GM10248 (cell line): ENCODE measurements at places on chromosomes 12 and 14.
A peak's percentile ranks its signal among the peaks of the same experiment; 100 is the strongest.

DNA sequence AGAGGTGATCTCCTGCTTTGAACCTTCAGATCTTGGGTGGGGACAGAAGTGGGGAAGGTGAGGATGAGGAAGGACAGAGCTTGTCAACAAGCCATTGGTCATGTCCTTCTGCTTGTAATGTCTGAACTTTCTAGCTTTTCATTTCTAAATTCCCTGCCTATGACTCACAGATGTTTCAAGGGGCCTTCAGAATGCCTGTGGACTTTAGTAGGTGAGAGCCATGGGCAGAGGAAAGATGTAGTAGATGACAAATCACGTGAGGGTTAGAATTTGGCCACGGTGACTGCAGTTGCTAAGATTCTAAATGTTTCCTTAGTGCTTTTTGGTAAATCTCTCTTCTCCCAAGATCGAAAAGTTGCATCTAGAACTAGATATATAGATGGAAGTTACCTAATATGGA is 18.7 kb upstream of the CREBL2 start:
- no peak for DNase-seq

DNA sequence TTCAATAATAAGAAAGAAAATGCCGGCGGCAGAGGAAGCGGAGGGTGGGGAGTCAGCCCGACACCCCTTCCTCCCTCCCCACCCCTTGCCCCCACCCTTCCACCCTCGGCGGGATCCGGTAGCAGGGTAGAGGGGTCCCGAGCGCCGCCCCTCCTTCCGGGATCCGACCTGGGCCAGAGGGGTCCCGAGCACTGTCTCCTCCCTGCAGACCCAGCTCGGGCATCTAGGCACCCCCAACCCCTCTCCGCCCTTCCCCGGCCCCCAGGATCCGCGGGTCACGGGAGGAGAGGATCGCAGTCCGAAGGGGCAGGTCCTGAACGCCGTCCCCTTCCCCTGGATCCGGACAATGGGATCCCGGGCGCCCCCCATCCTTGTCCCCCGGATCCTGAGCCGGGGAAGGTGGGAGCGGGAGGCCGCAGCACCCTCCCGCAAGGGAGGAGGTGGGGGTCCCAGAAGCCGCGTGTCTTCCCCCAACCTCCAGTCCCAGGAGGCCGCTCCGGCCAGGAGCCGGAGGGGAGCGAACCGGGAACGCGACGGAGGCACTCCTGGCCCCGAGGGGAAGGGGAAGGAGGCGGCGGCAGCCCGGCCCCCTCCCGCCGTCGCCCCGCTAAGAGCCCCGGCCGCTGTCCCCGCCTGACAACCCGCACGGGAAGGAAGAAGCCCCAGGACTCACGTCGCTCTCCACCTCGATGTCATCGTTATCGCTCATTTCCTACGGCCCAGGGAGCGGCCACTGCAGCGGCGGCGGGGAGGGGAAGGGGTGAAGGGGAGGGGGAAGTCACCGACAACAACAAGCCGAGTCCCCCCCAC is 481 bp downstream of the MAX start:
- no peak for DNase-seq

DNA sequence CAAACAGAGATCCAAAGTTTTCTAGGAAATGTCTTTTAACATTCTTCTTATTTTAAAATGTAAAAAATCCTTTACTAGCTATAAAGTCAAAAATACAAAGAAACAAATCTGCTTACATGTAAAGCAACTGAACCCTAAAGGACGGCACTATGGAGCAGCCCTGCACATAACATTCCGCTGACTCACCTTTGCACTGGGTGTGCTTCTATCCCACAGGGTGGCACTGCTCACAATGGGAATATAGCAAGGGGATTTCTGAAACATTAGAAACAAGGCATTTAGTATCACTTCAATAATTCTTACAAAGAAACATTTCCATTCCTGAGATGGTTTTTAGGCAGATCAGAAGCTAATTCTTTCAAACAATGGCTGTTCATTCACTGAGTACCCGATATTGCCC is 94.3 kb downstream of the C12orf42 start:
- DNase-seq, result no peak

GRCh38 chr12:127745469-127746212 is 521.3 kb upstream of the TMEM132C start:
- no peak for DNase-seq

- no peak for DNase-seq
Observed at GRCh38 chr12:58529897-58530741, 390.2 kb downstream of the LRIG3 start.

GRCh38 chr14:103501921-103502669 is 20.5 kb downstream of the CKB start:
- DNase-seq, result no peak

DNA sequence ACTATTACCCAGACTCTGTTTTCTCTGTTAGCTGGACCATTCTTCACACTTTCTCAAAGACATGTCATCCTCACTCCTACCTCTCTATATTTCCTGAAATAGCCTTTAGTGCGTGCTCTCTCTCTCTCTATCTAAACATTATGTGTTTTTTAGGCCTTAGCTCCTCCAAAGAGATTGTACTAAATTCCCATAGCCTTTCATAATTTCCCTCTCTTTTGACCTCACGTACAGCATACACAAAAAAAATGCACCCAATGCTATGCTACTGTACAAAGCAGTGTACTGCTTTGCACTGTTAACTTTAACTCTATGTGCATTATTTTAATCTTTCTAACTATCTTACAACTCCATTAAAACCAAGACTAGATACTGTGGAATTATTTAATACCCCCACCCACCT is 288.4 kb downstream of the DAD1 start:
- DNase-seq, result no peak

- no peak for DNase-seq
Observed at GRCh38 chr14:63273129-63273528, 45.6 kb downstream of the GPHB5 start.

- no peak for DNase-seq
Observed at GRCh38 chr14:54893151-54893760, 9.4 kb downstream of the GCH1 start.

DNA sequence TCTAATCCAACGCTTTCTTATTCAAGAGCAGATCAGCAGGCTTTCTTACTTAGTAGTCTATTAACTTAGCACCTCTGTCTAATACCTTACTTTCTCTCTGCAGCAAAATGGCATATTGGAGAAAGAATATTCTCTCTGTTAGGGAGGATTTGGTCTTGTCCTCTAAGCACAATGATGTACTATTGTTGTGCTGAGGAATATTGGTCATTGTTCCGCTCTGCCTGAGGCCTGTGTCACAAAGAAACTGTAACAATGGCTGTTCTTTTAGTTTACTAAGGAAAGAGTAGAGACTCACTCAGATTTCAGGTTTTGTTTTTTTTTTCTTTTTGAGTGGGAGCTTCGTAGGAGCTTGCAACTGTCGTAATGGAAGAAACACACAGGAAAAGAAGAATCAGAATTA is 1358.8 kb downstream of the LRFN5 start:
- DNase-seq, result no peak

DNA sequence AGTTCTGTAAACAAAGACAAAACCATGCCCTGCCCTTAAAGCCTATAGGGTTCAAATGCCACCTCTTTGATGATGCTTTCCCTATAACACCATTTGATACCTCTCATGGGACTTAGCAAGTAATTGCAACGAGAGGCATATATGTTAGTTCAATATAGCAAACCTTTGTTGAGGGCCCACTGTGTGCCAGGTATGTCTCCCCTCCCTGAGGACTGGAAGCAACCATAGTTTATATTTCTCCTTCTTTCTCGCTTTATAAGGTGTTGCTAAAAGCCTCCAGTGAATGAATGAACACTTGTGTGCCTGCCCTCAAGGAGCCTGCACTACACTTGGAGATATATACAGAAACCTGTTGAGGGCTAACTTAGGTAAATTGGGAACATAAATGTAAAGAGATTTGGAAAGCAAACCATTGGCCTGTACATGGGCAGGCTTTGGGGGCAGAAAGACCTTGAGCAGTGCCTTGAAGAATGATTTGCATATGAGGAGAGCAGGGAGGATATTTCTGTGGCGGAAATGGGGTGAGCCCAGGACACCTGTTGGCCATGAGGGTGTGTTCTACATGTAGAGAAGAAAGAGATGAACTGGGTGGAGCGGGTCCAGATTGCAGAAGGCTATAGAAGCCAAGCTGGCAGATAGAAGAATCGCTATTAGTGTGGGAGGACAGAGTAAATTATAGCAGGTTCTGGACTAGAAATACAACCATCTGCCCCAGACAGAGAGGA is 1.8 kb upstream of the CKAP4 start:
- DNase-seq, result peak; percentile 62

DNA sequence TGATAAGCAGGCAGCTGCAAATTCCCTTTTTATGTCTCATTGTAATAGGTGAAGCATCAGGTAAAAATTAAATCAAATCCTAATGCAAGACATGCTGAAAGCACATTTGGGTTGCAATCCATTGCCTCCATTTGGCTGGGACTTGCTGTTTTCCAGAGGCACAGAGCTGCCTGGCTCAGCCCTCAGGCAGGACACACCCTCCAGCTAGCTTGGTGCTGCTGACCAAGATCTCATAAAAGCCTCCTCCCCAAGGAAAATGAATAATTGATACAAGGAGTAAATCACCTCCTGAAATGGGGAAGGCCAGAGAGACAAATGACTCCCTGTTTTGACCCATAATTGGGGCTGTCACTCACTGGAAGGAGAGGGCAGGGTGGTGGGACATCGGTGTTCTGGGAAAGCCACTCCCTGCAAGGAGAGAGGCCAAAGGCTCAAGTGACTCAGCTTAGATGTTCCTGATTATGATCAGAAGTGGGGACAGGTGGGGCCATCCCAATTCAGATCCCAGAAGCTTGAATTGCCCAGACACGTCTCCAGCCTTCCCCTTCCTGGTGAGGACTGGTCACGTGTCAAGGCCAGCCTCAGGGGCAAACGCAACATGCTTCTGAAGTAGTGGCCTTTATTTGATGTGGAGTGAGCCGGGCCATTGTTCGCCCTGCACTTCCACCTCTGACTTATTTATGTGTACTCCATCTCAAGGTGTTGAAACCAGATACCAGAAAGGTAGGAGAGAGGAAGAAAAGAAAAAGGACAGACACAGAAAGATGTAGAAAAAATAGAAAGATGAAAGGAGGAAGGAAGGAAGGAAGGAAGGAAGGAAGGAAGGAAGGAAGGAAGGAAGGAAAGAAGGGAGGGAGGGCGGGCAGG is 773.7 kb downstream of the BCL11B start:
- no peak for DNase-seq

DNA sequence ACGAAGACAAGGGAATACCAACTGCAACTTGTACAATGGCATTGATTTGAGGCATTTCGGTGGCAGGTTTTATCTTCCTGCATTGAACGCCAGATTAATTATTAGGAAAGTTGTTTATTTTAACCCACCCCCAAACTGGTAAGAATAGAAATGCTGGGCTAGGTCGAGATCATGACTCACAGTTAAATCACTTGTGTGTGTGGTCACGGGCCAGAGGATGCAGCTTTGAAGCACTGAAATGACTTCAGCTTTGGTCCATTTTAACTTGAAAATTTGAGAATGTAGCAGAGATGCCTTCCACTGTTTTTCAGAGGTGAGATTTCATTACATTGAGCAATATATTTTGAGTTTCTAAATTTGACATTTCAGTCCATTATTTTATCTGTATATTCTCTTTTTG is 23.6 kb upstream of the KCNH3 start:
- no peak for DNase-seq

GRCh38 chr14:68788996-68789820 is 3.7 kb downstream of the ZFP36L1 start:
- peak; percentile 75 for DNase-seq

DNA sequence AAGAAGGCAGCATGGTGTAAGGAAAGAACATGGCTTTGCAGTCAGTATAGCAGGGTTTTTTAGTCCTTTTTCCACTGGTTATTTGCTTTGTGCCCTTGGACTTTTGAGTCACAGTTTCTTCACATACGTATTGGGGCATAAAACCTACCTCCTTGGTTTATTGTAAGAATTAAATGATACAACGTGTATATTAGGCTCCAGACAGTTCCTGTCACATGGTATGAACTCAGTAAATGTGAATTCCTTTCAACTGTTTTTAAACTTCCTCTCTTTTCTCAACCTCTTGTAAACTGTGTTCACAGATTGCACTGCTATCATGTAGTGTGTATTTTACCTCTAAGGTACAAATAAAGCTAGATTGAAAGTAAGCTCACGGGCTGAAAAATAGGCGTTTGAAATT is 29.5 kb downstream of the MSRB3 start:
- DNase-seq, result no peak

GRCh38 chr14:106843951-106844483 is 1317.6 kb downstream of the TMEM121 start:
- DNase-seq, result peak; percentile 36

- no peak for DNase-seq
Observed at GRCh38 chr14:68027276-68027675, 207.7 kb downstream of the RAD51B start.

DNA sequence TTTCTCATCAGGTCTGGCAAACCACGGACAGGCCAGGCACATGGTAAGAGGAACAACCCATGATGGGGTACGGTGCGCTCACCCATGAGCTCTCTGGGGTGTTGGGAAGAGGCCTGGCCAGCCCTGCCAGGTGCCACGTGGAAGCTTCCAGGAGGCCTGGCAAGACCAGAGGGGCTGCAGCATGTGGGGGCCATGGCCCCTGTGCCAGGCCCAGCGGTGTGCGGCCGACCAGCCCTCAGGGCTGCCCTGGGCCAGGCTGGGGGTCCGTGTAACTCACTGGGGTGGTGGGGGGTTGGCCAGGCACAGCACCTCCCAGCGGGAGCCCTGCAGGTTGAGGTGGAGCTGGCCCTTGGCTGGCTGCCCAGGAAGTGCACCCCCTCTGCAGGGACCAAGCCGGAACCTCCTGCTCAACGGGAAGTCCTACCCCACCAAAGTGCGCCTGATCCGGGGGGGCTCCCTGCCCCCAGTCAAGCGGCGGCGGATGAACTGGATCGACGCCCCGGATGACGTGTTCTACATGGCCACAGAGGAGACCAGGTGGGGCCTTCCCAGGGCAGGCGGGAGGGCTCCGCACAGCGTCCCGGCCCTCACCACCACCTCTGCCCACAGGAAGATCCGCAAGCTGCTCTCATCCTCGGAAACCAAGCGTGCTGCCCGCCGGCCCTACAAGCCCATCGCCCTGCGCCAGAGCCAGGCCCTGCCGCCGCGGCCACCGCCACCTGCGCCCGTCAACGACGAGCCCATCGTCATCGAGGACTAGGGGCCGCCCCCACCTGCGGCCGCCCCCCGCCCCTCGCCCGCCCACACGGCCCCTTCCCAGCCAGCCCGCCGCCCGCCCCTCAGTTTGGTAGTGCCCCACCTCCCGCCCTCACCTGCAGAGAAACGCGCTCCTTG is 4.9 kb upstream of the CRIP2 start:
- DNase-seq, result no peak
